ENCODE measurements at places on chromosomes 13 and 19.

GRCh38 chr13:97786510-97786909, 167.0 kb upstream of the IPO5 start:
- no peak for DNase-seq

GRCh38 chr13:43307921-43308433, 284.6 kb downstream of the DNAJC15 start:
- DNase-seq = peak; percentile 75

GRCh38 chr13:30446126-30446500, 19.6 kb downstream of the HMGB1 start:
- no peak for DNase-seq

DNA sequence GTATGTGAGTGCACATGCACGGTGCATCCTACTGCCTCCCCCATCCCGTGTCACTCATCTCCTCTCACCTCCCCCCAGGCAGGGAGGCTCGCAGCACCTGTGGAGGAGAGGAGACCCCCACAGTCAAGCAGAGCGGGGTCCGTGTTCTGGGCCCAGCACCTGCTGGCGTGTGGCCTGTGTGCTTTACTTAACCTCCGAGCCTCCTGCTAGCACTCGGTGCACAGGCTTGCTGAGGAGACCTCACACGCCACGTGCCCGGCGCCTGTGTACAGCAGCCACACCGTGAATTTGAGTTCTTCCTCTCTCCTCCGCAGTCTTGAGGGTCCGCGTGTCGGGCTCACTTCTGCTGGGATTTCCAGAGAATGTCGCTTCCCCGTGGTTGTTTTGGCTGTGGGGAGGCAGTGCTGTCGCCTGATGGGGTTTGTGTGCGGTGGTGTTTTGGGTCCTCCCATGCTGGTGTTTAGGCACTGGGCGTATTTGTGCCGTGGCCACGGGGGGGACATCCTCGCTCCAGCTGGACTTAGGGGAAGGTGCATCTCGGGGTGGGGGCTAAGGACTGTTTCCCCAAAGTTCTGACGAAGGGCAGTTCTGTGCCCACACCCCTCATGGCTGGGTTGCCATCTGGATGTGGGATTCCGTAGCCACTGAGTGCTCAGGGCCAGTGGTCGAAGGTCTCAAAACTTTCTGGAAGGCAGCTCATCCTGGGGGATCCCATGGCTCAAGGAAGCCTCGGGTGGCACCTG, 34.8 kb upstream of the TMEM255B start:
- no peak for DNase-seq

DNA sequence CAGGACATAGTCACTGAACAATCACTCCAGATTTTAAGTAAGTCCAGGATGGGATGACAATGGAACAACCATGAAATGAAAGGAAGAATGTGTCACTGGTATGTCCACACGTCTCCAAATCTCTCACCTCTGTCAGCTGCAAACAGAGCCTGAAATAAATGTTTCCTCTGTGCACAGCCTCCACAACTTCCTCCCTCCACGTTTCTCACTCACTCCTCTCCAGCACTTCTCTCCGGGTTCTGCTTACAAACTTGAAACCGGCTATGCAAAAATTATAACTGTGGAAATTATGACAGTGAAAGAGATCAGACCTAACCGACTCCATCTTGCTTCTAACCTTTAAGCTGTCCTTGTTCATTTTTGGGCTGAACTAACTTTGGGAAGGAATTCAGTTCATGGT, 35.0 kb upstream of the ALOX5AP start:
- DNase-seq = no peak

DNA sequence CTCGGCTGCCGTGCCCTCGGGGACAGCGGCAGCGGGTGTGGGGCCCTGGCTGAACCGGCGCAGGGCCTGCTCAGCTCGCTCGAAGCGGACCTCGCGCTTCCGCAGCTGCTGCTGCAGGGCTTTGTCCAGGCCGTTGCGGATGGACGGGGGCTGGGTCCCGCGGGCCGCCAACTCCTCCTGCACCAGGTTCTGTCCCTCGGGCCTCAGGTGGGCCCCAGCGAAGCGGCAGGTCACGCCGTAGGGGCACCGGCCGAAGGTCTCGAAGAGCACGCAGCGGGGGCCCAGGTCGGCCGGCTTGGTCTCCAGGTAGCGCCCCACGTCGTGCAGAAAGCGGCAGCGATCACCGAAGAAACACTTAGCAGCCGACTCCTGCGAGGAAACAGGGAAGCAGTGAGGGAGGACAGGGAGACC, 1.6 kb downstream of the DUS3L start:
- no peak for DNase-seq

DNA sequence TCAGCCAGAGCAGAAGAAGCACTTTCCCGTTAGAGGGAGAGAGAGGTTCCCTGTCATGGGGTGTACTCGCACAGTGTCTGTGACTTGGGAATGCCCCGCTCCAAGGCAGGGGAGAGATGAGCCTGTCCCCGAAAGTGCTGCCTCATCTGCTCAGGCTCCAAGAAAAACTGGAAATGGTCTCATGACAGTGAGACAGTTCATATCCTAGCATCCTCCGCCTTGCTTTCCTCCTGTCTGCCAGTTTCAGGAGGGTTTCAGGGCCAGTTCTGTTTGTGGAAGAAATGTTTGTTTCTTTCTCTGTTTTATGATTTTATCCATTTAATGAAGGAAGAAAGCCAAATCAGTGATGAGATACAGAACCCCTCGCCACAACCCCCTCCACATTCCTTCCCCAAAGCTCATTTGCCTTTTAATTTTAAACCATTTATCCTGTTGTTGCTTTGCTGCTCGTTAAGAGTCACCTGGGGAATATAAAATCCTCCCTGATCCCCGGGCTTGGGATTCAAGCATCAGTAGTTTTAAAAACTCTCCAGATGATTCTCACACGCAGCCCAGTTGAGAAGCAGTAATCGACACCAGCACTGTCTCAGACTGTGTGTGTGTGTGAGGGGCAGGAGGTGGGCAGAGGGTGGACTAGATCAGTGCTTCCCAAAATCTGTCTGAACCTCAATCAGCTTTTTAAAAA, 144.6 kb upstream of the UBL3 start:
- DNase-seq = no peak

GRCh38 chr13:73598020-73598712, 536.0 kb downstream of the KLF12 start:
- no peak for DNase-seq

GRCh38 chr13:49812812-49813211, 20.3 kb upstream of the KPNA3 start:
- no peak for DNase-seq

GRCh38 chr19:27905074-27905473, 1307.9 kb downstream of the UQCRFS1 start:
- DNase-seq = no peak

GRCh38 chr13:100459747-100460146, 128.8 kb downstream of the GGACT start:
- no peak for DNase-seq

DNA sequence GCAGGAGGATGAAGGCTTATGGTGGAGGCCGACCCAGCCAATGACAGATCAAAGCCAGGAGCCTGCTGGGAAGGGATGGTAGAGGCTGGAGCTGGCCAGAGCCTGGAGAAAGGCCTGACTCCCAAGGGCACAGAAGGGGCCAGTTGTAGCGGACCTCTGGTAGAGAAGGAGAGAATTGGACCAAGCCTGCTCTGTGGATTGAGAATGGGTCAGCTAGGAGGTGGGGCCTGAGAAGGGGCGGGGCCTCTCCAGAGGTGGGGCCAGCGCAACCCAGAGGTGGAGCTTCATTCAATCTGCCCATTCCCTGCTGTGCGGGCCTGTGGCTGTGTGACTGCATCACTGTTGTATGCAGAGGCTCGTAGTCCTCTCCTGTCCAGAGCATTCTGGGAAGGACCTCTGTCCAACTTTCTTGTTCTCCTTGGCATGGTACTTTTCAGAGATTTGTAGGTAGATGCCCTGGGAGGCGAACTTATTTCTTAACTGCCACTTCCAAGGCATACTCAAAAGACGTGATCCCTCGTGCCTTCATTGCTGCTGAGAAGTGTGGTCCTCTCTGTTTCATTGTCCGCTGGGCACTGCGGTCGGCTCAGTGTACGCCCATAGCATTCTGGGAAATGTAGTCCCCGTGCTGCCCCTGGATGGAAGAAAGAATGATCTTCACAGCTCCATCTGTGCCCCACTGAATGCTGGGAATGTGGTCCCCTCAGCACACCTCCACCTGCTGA, 6.7 kb downstream of the GRIN2D start:
- DNase-seq = no peak

DNA sequence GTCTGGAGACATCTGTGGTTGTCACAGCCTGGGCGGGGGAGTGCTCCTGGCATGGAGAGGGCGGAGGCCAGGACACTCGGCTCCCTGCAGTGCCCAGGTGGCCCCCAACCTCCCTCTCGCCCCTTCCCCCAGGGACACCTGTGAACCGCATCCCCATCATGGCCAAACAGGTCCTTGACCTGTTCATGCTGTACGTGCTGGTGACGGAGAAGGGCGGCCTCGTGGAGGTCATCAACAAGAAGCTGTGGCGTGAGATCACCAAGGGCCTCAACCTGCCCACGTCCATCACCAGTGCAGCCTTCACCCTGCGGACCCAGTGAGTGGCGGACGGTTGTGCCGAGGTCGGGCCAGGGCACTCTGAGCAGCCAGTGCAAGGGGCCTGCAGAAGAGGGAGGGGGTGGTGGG, 20.0 kb upstream of the WDR18 start:
- DNase-seq = no peak

DNA sequence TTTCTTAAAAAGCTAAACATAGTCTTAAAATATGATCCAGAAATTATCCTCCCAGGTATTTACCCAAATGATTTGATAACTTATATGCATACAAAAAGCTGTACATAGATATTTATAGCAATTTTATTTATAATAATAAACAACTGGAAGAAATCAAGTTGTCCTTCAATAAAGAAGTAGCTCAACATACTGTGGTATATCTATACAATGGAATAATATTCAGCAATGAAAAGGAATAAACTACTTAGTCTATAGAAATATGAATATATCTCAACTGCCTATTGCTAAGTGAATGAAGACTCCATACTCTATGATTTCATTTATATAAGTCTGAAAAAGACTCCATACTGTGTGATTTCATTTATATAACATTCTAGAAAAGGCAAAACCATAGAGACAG, 47.1 kb upstream of the SLAIN1 start:
- DNase-seq = no peak

DNA sequence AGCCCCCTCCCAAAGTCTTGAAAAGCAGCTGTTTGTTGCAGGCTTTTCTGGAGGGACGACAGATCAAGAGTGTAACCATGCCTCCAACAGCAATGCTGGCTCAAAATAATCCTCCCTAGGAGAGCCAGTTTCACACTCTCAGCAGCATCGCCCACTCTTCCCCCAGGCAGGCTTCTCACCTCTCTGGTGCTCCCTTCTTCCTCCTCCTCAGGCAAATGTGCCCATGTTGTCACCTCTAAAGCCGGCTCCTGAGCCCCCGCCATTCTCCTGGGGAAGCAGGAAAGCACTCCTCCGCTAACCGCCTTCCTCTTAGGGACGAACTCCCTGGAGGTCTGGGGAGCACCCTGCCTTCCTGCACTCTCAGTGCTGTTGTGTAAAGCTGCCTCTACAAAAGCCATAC, 98.9 kb upstream of the SGCG start:
- no peak for DNase-seq

GRCh38 chr13:90447734-90448101, 899.8 kb upstream of the MIR17HG start:
- DNase-seq = no peak

DNA sequence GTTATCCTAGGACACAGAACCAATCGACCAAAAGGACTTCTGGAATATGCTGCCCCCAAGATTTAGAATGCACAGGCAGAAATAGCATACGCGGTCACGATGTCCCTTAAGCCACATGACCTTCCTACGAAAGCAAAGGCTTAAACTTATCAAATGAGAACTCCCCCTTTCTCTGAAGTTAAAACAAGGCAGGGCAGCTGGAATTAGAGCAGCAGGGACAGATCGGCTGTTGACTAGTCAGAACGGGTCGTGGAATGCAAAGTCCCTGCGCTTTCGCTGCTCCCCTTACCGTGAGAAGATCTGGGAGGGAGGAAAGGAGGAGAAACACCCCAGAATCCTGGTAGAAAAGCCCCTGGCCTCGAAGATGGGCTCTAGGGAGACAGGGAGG, 799 bp upstream of the USPL1 start:
- peak; percentile 82 for DNase-seq

DNA sequence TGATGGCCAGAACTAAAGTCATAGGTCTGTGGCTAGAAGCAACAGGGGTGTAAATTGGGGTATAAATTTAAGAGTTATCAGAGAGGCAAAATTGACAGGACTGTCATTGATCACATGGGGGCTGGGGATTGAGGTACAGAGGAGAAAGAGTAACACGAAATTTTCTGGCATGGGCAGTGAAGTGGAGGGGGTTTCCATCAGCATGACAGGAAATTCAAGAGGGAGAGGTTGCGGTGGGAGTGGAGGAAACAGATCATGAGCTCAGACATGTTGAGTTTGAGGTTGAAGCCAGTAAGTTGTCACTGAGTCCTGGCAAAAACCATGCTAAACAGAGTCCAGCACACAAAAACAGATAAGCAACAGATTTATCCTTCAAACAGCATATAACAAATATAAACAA, 192.1 kb upstream of the TSC22D1 start:
- DNase-seq = peak; percentile 84

DNA sequence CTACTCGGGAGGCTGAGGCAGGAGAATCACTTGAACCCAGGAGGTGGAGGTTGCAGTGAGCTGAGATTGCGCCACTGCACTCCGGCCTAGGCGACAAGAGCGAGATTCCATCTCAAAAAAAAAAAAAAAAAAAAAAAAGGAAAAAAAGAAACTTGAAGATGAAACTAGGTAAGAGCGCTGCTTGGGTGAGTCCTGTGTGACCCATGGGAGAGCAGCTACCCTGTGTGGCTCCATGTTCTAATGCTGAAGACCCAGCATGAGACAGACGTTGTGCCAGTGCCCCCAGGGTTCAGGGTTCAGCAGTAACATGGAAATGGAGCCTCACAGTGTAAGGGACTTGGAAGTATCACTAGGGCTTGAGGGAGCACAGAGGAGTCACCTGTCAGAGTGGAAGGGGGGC, 5.9 kb downstream of the ZNF784 start:
- no peak for DNase-seq

DNA sequence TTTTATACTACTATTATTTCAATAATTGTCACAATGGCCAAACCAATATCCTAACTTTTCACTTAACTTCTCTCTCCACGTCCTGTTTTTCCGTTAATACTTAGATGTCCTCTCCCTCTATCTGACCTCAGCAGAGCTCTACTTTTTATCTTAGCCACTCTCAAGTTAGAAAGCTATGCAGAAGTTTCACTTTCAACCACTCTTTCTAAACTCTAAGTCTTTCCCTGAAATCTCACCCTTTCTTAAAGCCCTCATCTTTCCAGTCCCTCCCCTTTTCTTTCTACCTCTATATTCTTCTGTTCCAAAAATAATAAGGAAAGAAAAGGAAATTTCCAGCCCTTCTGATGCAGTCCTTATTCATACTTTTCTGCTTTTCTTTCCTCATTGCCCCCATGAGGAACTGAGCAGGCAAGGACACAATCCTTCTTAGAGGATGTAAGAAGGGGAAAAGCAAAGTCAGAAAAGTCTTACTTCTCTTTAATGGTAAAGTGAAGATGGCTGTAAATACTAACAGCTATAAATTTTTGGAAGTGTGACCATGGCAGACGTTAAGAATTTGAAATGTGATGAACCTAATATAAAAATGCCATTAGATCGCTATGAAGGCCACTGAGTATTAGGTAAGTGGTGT, 23.0 kb downstream of the FAM216B start:
- DNase-seq = no peak
